Retina (tissue), 1 donor: ENCODE measurements at places on chromosomes 12 and 14.

DNA sequence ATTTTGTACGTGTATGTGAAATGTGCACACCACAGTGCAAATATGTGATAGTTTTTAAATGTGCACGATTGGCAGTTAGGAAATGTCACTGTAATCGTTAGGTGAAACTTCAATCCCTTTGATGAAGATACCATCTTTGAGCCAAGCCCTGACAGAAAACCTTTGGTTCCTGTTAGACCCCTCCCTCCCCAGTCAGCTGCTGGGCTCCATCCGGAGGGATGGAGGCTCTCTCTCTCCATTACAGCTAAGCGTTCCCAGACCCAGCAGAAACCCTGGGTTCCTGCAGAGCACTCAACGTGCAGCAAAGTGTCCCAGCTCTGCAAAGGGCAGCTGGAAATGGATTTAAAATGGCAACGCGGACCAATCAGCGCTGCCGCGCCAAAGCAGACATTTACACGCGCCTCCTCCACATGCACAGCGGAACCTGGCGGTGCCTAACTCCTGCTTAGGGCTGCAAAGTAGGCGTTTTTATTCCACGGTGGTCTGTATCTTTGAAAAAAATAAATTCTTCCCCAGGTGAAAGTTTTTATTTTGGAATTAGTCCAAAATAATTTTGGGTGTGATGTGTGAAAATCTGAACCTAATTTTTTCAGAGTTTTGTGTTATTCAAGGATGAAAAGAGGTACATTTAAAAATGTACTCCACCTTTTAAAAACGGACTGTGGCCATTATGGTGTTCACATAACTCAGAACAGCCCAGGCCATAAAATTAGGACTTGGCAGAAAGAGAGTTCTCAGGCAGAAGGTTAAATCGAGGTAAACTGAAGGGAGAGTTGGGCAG lies 1.4 kb upstream of the HMGA2 start:
- peak; percentile 78 for DNase-seq

DNA sequence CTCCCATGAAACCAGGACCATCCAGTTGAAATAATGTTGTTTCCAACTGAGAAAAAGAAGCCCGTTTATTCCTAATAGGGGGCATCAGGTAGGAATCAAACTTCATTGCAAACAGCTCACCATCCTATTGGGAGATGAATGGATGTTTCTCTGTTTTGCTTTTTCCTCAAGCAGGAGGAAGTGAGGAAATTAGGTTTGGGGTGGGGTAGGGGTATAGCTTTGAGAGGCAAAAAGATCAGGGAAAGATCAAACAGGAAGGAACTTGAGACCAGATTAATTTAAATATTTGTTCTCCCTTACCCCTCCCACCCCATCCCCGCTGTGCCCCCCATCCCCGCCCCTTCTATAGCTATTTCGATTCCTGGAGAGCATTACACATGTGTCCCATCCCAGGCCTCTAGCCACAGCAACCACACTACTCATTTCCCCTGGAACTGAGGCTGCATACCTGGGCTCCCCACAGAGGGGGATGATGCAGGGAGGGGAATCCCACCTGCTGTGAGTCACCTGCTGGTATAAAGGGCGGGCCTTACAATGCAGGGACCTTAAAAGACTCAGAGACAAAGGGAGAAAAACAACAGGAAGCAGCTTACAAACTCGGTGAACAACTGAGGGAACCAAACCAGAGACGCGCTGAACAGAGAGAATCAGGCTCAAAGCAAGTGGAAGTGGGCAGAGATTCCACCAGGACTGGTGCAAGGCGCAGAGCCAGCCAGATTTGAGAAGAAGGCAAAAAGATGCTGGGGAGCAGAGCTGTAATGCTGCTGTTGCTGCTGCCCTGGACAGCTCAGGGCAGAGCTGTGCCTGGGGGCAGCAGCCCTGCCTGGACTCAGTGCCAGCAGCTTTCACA lies at the start of gene IL23A:
Gene IL23A (plus strand): TSS at position 577 of the 850 bp plus-strand sequence. CDS start 161 bp downstream, at position 738.
- no peak for DNase-seq

DNA sequence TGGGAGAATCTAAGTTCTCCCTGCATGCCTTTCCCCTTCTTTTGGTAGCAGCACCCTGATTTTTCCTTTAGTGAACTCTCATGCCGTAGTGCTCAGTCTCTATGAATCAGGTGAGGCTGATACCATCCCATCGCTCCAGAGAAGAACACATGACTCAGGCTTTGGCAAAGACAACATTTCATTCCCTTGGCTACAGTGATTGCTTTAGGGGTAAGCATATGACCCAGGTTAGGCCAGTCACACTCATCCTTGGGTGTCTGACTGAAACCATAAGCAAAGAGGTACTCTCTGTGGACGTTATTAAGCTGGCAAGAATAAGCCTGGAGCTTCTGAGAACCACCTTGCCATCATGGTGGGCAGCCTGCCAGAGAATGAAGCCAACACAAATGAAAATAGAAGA lies 141.8 kb downstream of the MYRFL start:
- DNase-seq, result no peak

DNA sequence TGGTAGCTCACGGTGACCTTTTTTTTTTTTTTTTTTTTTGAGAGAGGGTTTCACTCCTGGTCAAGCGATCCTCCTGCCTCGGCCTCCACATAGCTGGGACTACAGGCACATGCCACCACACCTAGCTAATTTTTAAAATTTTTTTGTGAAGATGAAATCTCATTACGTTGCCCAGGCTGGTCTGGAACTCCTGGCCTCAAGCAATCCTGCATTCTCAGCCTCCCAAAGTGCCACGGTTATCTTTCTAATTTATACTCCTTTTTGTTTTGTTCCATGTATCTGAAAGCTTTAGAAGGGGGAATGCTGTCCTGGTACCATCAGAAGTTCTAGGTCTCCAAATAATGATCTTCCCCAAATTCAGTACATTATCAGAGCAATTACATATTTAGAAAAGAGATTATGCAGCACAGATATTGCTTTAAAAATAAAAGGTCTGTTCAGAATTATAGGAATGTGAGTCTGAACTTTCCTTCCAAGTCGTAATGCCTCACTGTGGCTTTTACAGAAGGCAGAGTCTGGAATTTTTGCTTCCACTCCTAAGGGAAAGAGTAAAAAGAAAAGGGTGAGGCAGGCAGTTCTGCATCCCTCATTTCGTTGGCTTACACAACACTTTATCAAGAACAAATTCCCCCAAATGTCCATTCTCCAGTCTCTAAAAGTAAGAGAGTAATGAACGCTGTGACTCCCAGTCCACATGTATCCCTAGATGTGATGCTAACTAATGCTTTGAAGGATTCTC lies 73.0 kb downstream of the GCH1 start:
- no peak for DNase-seq

DNA sequence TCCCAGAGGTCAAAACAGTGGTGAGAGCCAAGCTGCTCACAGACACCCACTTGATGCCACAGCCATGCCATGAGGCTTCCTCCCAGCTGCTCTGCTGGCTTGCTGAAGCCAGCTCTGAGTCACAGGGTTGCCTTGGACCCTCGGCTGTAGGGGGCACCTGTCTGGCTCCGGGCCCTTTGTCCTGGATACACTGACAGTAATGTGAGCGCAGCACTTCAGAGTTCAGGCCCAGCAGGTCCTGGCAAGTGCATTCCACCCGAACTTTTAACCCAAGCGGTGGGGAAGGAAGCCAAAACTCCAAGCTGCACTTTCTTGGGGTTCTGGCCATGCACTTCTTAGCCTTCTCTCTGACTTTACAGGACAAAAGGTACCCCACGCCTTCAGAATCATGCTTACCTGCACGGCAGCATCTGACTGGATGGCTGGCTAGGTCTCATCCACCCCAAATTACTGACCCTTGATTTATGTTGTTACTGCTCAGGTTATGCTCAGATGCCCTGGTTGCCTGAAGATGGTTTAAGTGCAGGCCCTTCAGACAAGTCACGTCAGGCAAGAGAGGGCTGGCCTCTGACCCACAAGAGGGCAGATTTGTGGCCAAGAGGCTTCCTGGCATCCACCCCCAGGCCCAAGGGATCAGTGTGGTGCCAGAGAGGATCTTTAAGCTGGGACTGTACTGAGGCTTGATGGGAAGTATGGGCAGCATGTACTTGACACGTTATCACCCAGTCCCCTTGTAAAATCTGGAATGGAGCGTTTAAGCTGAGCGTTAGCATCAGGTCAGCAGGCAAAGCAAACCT lies 24.8 kb downstream of the SLC25A29 start:
- no peak for DNase-seq

DNA sequence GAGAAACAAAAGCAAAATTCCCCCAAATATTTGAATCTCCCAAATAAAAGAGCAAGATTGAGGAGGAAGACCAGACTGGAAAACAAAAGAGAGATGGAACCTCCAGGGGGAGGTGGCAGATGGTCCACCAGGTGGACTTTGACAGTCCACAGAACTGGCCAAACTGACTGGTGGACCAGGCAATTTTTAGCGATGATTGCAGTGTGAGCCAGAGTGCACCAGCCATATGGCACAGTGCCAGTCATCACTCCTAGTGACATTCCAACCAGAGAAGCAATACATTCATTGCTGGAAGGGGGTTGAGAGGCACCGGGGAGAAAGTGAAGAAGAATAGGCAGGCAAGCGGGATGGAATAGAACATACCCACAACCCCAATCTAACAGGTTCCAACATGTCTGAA lies 182.9 kb downstream of the EXOC5 start:
- DNase-seq, result no peak

GRCh38 chr14:70616646-70617045 lies 16.2 kb upstream of the MED6 start:
- DNase-seq, result no peak

- no peak for DNase-seq
Observed at GRCh38 chr14:95341564-95341963, 21.9 kb upstream of the CLMN start.

GRCh38 chr14:54002653-54003052 lies 46.0 kb upstream of the BMP4 start:
- no peak for DNase-seq

DNA sequence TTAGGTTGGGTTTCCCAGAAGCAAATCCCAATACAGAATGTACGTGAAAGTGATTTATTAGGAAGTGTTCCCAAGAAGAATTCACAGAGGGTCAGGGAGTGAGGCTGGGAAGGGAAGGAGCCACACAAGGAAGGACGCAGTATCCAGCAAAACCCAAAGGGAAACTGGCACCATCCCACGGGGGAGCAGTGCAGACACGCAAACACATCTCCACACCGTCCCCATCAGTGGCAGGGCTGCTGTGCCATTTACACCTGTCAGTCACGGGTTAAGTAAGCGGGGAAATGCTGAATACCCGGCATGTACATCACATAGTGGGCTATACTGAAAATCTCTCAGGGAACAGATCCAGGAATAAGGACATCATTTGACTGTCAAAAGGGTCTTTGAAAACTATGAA lies 93.9 kb downstream of the SLC38A1 start:
- no peak for DNase-seq

GRCh38 chr14:36952689-36953088 lies 219.7 kb downstream of the SLC25A21 start:
- no peak for DNase-seq

GRCh38 chr14:50961605-50962221 lies 17.4 kb upstream of the PYGL start:
- DNase-seq, result no peak

DNA sequence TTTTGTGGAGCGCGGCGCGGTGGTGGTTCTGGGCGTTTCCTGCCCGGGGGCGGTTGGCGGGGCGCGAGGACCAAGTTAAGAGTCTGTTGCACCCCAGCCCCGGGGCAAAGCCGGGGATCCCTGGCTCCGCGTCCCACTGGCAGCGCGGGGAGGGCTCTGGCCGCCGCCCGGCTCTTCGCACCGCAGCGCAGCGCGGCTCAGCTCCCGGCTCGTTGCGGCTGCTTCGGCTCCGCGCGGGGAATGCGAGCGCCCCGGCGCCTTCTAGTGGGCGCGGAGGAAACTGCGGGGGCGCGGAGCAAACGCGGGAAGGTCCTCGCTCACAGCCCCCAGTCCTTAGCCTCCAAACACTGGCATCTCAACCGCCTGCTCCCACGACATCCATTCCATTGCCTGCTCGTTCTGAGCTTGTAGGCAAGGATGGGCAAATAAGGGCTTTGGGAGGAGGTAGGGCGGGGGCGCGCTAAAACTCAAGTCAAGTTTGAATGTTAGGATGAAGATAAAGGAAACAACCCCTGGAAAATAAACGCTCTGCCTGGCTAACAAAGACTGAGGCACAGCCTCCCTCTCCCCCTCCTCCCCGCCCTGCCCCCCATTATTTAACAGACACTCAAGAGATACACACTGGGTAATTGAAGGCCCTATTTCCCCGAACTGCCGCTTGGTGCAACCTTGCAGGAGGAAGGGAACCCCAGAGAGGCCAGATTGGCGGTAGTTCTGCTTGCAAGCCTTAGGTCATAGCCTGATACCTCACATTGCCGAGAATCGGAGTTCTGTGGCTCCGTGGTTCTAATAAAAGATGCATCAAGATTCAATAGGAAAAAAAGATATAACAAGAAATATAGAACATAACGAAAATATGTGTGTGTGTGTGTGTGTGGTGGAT lies at the start of gene B4GALNT1:
Gene B4GALNT1 (minus strand): TSS at position 244 of the 883 bp plus-strand sequence. CDS start 1,069 bp downstream, outside the sequence.
- peak; percentile 96 for DNase-seq

DNA sequence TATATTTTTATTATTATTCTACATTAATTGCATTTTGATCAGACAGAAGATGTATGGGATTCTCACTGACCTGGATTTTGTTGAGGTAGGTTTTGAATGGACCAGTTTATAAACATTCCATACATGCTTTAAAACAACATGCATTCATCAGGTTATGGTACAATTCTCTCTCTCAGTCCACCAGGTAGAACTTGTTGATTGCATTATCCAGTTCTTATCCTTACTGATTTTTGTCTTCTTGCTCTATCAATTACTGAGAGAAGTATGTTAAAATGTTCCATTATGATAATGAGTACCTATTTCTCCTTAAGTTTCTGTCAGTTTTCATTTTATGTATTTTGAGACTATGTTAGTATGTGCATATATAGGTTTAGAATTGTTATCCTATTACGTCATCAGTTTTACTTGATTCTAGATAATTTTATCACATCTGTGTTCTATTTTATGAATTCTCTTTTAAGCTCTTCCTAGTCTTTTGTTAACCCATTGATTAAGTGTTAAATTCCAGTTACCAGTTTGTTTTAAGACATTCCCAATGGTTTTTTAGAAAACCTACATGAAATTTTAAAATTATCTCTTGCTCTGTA lies 50.6 kb downstream of the EP400 start:
- no peak for DNase-seq

- DNase-seq, result no peak
Observed at GRCh38 chr12:130617219-130617618, 98.9 kb downstream of the RIMBP2 start.

GRCh38 chr14:77148510-77149231 lies 7.1 kb upstream of the ZDHHC22 start:
- no peak for DNase-seq

DNA sequence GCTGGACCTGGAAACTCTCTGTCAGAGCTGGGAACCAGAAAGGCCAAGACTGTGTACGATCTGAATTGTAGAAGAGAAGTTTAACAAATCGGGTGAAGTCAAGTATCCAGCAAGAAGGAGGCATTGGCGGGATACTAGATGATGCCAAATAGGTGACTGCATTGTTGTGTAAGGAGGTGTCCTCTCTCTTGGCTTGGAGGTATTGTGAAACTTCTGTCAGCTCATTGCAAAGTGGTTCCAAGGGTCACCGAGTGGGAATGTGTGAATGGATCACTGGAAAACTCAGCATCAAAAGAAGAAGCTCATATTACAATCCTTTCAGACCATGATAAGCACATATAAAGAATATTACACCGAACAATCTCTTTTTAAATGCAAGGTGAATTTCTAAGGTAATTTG lies 11.7 kb downstream of the NAV3 start:
- no peak for DNase-seq
